Activated CD8-positive, alpha-beta memory T cell treated with anti-CD3 and anti-CD28 coated beads, Interleukin-2, amount 10 ng/mL, durations not matched to agents 7 days and 5 days (primary cell): ENCODE measurements at places on chromosomes 5 and 9. TPM values are rescaled to one million over a fixed set of nuclear protein-coding genes. Genes with fewer than 3 reads are reported as not detected.

- no peak overlapping the region for H3K4me3 ChIP-seq
- H3K4me1 ChIP-seq, result no peaks in the 10 kb centered on the region
- H3K36me3 ChIP-seq, result no peaks in the 10 kb centered on the region
- no peak for DNase-seq
- H3K27me3 ChIP-seq, result peaks cover 6% of the 10 kb centered on the region
These were observed 12.6 kb upstream of the GNAQ start for GRCh38 chr9:78044189-78044588.

GRCh38 chr9:35350212-35350611, 139.7 kb upstream of the RUSC2 start:
- no peaks in the 10 kb centered on the region for H3K4me1 ChIP-seq
- peaks cover 4% of the 10 kb centered on the region for H3K27me3 ChIP-seq
- no peak overlapping the region for H3K4me3 ChIP-seq
- DNase-seq, result no peak
- H3K36me3 ChIP-seq, result no peaks in the 10 kb centered on the region

DNA sequence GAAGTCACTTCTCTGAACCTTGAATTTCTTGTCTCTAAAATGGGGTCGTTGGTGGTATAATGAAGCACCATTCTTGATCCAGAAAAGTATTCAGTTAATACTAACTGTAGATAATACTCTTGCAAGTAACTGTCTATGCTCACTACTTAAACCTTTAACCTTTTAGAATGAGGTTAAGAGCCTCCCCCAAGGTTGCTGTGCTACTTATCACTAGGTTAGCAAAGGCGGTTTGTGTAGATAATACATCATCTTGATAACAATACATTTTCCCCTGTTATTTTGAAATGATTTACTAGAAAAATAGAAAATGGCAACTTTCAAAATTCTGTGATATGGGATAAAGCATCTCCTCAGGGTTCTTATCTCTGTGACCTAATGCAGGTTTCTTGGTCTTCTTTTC, 12.6 kb downstream of the MAP3K1 start:
- peaks cover 3% of the 10 kb centered on the region for H3K36me3 ChIP-seq
- no peak overlapping the region for H3K4me3 ChIP-seq
- no peak overlapping the region for H3K27ac ChIP-seq
- no peak for DNase-seq
- H3K4me1 ChIP-seq, result peaks cover 43% of the 10 kb centered on the region

Gene PCDHB13
- total RNA-seq, result not detected

Gene ADAMTSL2
- total RNA-seq, result not detected
